ENCODE measurements at places on chromosomes 7 and 10. TPM values are rescaled to one million over a fixed set of nuclear protein-coding genes. Genes with fewer than 3 reads are reported as not detected.
A peak's percentile ranks its signal among the peaks of the same experiment; 100 is the strongest.

DNA sequence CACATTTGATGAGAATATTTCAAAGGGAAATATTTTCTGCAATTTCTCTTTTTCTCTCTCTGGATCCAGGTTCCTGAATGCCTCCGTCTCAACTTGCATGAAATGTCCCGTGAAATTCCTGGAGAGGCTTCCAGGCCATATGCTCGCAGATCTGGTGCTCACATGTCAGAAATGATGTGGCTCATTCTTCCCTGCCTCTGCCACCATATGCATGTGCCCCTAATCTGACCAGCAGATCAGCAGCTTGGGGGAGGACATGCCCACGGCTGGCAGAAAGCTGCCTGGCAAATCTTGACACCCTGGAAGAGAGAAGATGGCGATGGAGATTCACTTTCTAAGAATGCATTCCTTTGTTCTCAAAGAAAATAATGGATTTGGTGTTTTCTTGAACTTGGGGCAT is 490.7 kb downstream of the RPS24 start:
- DNase-seq = no peak

GRCh38 chr7:83502636-83503035 is 146.3 kb downstream of the SEMA3E start:
- DNase-seq = peak; percentile 32

- no peak for DNase-seq
Observed at GRCh38 chr7:65731562-65732035, 141.3 kb upstream of the VKORC1L1 start.

DNA sequence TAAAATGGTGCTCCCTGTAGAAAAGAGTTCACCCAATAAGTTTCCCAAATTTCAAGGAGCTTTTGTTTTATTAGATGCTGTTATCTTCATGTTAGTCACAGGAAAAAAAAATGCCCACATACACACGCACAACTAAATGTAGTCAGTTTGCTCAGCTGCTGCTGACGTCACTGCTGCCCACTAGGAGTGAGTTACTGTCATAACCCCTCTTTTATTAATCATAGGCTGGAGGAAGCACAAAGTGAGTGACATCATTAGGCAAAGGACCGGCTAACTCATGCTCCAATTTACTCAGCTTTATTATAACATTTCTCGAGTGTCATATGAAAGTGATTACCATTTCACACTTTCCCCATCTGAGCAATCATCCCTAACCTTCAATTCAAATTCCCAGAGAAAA is 6.7 kb upstream of the INHBA start:
- peak; percentile 62 for DNase-seq

DNA sequence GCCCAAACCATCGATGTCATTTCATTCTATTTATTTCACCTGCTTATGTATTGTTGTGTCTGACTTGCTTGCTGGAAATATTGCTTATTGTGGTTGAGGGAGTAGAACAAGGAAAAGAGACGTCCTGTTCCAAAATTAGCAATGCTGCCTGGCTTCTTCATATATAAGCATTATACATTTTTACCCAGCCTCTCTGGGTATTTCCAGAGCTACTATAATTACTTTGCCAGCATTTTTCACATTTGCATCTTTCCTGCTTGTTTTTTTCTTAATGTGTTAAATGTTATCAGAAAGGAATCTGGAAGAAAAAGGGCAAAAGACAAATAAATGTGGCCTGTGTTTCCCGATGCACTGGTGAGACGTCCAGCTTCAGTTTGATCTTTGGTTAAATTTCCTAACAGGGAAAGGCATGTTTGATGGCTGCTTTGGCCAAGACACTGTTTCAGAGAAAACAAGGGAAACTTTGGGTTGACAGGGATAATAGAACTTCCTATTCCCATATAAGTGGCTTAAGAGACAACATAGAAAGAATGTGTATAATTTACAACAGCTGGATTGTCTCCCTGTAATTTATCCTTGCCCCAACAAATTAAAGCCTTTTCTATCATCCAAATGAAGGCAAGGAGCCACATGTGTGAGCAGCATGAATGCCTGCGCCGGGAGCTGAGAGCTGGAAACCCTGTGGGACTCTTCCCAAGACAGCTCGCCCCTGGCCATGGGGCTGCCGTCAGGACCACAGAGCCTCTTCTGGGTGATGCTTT is 671.1 kb upstream of the CELF2 start:
- DNase-seq = no peak

DNA sequence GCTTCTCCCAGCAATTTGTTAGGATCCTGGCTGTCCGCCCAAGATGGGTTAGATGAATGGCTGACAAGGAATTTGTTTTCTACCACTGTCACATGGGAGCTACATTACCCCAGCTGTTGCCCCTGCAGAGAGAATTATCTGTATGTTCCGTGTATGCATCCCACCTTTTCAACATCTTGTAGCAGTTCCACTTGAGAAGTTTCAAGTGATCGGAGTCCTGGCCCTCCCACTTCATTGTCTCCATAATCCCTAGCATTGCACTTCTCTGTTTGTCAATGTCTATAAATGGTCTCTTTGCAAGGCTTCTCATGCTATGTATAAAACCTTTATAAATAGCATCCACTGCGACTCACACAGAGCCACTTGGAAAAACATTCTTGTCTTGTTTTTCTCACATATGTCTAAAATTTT is 972.5 kb downstream of the CNTNAP2 start:
- DNase-seq = no peak

DNA sequence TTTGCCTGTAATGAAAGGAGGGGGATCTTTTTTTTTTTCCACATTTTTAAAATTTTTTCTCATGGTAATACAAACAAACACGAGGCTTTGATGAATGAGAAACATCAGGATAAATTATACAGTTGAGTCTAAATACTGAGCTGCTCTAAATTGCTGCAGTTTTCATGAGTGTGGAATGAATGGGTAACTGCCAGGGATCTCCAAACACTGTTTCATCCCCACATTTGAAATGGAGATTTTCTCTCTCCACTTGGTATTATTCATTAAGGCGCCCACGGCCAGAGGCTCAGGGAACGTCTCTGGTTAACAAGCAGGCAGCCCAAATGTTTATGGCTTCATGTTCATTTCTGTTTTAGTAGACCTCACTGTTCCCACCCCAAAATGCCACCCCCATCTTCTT is 717.1 kb downstream of the GRID1 start:
- DNase-seq = no peak

- DNase-seq = no peak
Observed at GRCh38 chr7:781186-781849, 51.0 kb upstream of the SUN1 start.

The LIPF gene
- polyA plus RNA-seq = not detected

The NUTM2B gene
- polyA plus RNA-seq = 0.52 TPM

DNA sequence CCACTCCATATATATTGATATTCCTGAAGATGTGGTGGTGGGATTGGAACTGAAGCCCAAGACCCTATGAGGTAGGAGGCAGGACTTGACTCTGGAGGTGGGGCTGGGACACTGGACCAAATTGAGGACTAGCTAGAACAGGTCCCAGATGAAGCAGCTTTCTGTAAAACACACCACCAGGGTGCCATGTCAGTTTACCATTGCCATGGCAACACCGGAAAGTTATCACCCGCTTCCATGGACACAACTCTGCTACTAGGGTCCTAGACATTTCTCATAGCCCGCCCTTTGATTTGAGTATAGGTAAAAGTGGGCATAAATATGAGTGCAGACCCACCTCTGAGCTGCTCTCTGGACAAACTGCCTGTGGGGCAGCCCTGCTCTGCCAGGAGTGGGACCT is 490.5 kb upstream of the PFKP start:
- DNase-seq = no peak

- no peak for DNase-seq
Observed at GRCh38 chr10:101311185-101312066, 42.5 kb upstream of the BTRC start.

DNA sequence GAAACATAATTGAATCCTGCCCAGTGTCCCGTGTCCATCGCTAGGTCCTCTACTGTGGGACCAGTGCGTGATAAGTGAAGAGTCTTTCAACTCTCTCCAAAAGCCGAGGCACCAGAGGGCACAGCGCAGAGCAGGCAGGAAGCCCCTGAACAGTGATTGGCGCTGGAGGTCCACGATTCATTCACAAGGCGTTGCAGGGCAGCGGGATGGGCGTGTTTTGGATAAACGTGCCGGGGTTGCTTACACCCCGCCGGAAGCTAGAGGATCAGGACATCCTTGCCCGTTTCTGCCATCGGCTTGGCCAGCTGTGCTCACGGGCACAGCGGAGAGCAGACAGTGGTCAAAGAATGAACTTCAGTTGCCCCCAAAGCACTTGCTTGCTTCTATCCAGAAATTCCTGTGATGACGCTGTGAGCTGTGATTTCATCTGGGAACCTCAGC is 86.0 kb upstream of the PFKP start:
- no peak for DNase-seq

GRCh38 chr10:13669901-13670300 is 83.1 kb downstream of the PRPF18 start:
- no peak for DNase-seq

The TFR2 gene
- polyA plus RNA-seq = 0.23 TPM

GRCh38 chr7:82633592-82633991 is 190.0 kb upstream of the CACNA2D1 start:
- DNase-seq = no peak

The CLEC5A gene
- polyA plus RNA-seq = 0.07 TPM

DNA sequence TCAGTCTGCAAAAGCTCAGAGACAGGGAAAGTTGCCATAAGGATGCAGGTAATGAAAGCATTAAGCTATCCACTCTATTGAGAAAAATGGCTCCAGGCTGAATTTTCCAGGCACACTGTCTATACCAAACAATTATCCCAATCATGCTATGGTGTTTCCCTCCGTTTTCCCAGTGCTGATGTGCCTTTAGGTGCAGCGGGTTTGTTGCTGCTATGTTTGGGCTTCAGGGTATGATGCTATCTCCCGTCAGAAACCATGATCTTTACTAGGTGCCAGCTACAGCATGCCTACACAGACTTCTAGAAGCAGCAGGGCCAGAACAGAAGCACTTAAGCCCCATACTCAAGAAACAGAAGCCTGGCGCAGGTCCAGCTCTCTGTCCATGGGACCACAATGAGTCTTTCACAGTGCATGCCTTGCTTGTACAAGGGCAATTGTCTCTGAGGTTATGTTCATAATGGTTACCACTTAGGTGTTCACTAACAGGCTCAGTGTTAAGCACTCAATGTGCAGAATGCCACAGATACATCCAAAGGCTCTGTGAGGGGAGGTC is 19.4 kb downstream of the STEAP1B start:
- peak; percentile 5 for DNase-seq

DNA sequence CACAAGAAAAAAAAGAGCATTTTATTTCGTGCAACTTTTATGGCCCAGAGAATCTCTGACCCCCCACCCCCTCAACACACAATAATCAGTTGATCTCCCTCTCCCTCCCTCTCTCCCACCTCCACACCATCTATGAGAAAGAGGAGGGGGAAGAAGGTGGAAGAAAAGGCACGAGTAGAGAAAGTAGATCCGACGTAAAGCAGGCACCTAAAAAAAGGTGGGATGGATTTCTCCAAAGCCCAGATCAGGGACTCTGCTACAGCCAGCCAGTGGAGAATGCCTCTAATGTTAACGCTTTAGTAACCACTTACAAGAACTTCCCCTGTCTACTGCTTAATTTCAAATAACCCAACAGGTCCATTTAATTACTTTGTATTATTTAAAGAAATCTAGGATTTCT is 24.4 kb downstream of the KMT2C start:
- no peak for DNase-seq

- DNase-seq = no peak
Observed at GRCh38 chr7:148367731-148368475, 222.7 kb upstream of the C7orf33 start.

DNA sequence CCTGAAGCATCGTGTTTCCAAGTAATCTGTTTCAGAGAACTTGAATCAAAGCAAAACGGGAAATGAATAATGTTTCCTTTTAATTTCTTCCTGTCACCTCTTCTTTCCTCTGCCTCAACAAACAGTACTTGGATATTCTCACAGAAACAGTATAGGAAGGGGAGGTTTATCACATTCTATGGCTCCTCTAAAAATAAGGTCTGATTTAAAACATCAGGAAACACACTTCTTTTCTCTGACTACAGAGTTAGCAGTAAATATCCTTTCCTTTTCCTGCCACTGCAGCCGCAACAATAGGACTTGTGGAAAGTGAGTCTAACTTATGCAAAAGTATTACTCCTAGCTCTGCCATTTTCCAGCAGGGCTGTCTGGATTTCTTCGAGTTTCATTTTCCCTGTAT is 62.3 kb downstream of the CH25H start:
- no peak for DNase-seq

GRCh38 chr10:114042895-114043531 is 653 bp upstream of the ADRB1 start:
- DNase-seq = peak; percentile 37

The CFAP46 gene
- not detected for polyA plus RNA-seq

- no peak for DNase-seq
Observed at GRCh38 chr7:25951414-25952260, 200.4 kb upstream of the NFE2L3 start.

The PTN gene
- 3.1 TPM for polyA plus RNA-seq

The NEUROD6 gene
- not detected for polyA plus RNA-seq

DNA sequence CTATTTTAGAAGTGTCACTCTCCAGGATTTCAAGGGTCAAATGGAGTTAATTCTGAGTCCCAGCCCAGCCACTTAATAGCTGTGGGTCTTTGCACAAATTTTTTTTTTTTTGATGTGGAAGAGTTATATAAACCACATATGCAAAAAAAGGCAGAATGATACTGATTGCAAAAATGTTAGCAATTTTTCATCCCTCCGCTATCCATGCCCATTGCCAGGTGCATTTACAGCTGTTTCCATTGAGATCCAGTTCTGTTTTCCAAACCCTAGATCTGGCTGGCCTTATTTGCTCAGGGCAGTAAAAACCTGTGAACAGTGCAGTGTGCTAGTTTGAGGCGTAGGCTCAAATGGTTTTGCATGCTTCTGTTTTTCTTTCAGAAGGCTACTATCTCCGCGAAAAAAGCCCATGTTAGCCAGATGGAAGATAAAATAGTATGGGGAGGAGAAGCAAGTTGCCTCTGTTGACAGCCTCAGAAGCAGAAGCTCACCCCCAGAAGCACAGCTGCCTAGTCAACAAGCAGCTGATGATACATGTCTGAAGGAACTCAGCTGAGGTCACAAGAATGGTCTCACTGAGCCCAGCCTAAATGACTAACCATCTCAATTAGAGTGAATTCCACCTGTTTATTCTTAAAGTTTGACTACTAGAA is 997 bp upstream of the ZNF138 start:
- no peak for DNase-seq

- no peak for DNase-seq
Observed at GRCh38 chr10:37125191-37125732, at the start of gene ANKRD30A. Gene ANKRD30A (plus strand): TSS chr10:37125598. CDS start chr10:37125788, 190 bp downstream.

DNA sequence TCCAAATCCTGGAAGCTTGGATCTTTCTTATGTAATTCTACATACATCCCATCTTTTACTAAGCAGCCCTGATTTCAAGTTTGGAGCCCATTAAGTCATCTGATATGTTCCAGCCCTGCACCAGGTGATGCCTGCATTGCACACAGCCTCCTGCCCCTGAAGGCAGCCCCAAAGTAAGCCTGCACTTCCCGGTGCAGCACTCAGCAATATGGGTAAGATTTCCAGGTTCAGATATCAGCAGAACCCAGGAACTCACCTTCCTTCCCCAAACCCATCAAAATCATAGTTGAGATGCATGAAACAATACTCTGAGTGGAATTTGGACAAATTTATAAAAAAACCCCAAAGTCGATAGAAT is 333 bp upstream of the DDC start:
- no peak for DNase-seq

All from mammary epithelial cell (primary cell).